ENCODE measurements at places on chromosomes 2 and 18.

DNA sequence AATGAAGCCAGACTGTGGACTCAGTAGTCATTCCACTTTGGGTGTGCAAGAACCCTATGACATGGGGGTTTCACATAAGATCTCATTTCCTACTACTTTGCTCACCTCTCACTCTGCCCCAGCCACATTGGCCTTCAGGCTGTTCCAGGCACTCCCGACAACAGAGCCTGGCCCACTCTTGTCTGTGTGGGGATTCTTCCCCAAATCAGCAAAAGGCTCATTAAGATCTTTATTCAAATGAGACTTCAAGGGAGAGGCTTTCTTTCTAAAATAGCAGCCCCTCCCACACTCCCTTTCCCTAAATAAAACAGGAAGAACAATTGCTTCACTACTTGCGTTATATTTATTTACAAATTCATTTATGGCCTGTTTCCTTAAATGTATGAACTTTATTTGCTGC, 3.5 kb upstream of the CDC42EP3 start:
- DNase-seq: no peak

DNA sequence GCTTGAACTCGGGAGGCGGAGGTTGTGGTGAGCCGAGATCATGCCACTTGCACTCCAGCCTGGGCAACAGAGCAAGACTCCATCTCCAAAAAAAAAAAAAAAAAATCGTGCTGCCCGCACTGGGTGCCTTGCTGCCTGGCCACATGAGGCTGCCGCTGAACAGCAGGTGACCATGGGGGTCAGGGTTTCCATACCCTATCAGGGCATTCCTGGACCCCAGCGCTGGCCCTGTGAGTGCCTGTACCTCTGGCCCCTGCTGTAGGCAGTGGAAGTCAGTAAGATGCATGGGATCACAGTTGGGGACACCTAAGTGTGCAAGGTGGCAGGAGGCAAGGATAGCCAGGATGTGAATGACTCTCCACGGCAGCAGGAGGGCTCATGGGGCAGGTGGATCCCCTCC, 18.9 kb downstream of the SAG start:
- DNase-seq: no peak

DNA sequence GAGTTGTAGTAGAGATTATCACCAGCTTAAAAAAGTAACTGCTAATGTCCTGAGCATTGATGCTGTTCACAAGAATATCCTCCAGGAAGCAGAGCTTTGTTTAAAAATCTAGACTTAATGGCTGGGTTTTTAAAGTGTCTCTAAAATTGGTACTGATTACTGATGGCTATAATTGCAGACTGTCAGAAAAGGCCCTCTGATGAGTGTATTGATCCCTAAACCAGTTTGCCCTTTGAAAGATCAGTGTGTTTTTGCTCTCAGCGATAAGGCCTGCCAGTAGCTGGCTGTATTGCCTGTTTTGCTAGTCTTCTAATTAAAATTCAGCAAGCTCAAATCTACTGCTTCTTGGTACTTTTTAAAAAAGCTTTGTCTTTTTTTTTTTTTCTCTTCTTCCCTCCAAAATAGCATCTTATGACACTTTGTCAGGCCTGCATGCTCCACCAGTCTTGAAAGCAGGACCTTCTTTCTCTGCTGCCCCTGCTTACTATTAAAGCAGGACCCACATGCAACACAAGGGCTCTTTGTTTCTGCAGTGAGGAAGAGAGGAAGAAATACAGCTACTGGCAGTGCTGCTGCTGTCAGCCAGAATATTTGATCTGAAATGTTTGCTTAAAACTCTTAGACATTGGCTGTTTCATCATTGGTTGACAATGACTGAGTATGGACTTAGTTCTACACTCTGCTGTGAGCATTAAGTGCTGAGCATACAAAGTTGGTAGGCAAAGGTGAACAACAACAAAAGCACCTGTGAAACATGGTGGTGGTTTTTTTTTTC, 1.8 kb downstream of the SEC11C start:
- no peak for DNase-seq

GRCh38 chr18:29979881-29980280, 1062.7 kb downstream of the DSC3 start:
- DNase-seq: no peak

DNA sequence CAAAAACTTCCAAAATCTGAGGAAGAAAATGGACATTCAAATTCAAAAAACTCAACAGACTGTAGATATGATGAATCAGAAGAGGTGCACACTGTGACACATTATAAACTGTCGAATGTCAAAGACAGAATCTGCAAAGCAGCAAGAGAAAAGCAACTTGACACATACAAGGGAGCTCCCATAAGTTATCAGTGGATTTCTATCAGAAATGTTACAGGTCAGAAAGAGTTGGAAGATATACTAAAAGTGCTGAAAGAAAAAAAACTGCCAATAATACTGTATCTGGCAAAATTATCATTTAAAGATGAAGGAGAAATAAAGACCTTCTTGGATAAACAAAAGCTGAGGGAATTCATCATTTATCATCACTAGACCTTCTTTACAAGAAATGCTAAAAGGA, 102.7 kb downstream of the CAMKMT start:
- no peak for DNase-seq

GRCh38 chr2:223464071-223464470, 138.1 kb downstream of the SCG2 start:
- no peak for DNase-seq

- no peak for DNase-seq
These were observed 82.0 kb downstream of the DCDC2C start for GRCh38 chr2:3785220-3785889.

- DNase-seq: no peak
These were observed 835.3 kb downstream of the EPHA4 start for GRCh38 chr2:220736778-220737177.

DNA sequence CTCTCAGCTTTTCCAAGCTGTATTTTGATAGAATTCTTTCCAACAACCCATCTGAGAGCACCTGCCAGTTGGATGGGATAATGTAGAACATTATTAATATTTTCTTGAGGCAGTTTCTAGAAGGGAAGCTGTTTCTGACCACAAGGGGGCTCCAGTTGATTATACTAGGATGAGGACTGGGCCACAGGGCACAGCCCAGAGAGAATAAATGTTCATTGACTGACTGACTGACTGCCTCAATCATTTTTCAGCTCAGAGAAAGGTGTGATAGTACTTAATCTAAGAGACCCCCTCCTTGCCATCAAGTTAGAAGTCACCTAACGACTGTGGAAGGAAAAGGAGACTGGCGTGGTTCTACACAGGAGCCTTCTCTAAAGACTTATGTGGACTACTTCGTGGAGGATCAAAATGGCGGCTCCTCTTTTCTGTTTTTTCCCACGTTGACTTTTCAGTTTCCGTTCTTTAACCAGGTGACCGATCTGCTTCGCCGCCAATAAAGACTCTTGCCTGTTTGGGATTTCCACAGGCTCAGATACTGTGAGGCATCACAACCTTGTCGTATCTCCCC, 31.9 kb upstream of the CREG2 start:
- DNase-seq: no peak

DNA sequence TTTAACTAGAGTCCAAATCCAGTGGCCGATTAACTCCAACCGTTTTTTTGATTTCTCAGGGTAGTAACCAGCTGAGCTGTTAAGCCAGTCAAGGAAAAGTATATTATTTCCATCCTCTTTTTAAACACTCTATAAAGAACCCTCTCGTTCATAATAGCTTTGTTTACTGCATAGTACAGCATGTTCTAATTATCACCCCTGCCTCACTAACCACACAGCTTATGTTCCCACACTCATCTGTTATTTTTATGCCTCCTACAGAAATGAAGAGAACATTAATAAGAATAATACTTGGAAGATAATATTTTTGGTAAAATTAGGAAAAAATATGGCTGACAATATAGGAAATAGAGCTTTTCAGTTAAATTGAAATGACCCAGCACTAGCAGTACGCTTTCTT, 2132.8 kb upstream of the CELF4 start:
- no peak for DNase-seq

GRCh38 chr18:49100226-49100968, 149.6 kb upstream of the SMAD7 start:
- DNase-seq: no peak

GRCh38 chr2:219300022-219300421, 9.2 kb downstream of the PTPRN start:
- no peak for DNase-seq

DNA sequence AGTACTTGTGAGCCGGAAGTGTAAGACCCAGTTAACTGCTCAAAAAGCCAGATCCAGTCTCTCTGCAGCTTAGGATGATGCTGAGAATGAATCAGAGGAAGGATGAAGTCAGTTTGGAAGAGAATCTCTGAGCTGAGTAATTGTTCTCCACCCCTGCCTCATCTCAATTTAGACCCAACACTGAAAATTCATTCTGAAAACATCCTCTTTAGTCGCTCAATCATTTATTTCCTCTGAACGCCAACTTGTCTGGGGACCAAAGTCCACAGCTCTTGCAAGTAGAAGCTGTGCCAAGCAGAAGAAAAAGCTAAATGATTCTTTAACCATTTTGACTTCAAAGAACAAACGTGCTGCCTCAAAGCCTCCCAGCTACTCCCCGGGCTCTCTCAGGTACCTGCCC, 177.1 kb upstream of the KLHL29 start:
- no peak for DNase-seq

DNA sequence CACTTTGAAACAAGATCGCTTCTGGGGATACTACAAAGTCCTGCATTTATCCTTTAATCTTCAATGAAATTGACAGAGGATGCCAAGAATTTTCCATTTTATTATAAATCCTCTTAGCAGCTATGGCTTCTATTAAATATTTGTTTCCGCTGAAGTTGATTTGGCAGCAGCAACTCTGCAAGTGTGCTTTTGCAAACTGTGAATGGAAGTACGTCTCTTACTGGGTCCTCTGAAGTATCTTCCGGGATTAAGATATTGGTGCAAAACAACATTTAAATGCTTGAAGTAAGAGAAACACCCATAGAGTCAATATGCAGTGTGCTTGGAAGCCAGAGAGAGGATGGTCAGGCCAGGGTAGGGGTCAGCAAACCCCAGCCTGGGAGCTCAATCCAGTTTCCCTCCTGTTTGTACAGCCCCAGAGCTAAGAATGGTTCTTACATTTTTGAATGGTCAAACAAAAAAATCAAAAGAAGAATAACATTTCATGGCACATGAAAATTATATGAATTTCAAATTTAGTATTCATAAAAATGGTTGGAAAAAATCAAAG, 13.6 kb downstream of the CCDC68 start:
- DNase-seq: no peak

DNA sequence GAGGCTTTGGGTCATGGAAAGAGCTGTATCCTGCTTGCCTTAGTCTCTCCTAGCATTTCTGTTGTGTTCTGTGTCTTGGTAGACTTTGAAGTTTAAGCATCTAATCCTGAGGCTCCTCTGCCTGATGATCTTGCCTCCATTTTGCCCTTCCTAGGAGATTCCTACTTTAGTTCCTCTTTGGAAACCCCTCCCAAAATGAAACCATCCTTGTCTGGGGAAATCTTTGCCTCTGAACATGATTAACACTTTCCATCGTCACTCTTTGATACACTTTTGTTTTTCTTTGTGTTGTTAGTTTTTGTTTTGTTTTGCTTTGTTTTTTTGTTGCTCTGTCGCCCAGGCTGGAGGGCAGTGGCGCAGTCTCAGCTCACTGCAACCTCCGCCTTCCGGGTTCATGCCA, 9.2 kb downstream of the ATG16L1 start:
- no peak for DNase-seq

- no peak for DNase-seq
These were observed 246.5 kb downstream of the GALR1 start for GRCh38 chr18:77495982-77496690.

DNA sequence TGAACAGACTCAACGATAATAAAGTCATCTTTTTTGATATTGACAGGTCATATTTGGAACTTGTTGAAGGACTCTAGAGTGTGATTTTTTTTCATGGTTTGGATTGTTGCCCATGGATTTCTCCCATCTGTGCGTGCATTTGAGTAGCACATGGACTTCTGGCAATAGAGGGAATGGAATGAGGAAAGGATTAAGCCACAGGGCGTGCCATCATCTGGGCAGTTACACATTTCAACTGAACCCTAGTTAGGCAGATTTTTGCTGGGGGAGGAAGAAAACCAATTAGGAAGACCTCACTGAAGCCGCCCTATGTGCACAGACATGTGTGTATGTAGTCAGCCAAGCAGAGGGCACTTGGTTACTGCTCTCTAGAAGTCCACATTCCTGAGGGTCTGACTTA, 72.6 kb downstream of the TPGS2 start:
- no peak for DNase-seq

DNA sequence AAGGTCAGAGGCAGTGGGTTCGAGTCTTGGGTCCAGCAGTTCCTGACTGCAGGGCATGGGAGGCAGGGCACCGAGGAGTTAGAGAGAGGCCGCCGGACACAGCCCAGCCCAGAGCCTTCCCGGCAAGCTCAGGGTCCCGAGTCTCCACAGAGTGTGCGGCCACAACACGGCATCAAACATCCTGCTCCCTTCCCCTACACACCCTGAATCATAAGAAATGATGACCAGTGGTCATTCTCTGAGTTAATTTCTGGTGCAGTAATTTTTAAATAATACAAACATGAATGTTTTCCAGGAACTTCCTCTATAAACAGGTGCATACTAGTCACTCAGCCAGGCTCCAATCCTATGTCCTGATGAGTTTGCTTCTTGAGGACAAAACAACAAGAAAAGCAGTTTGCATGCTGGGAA, 118.0 kb downstream of the PXDN start:
- DNase-seq: no peak

- no peak for DNase-seq
These were observed 11.9 kb downstream of the NAPG start for GRCh38 chr18:10537765-10538164.

- DNase-seq: no peak
These were observed 113.8 kb downstream of the KYNU start for GRCh38 chr2:142991295-142991694.

- no peak for DNase-seq
These were observed 303.5 kb upstream of the ZNF804A start for GRCh38 chr2:184294831-184295230.

- no peak for DNase-seq
These were observed 35.3 kb upstream of the CAB39 start for GRCh38 chr2:230677201-230677946.

- no peak for DNase-seq
These were observed 107.7 kb upstream of the SP3 start for GRCh38 chr2:174072857-174073256.

GRCh38 chr2:96342085-96342484, 6.5 kb downstream of the NCAPH start:
- DNase-seq: no peak

DNA sequence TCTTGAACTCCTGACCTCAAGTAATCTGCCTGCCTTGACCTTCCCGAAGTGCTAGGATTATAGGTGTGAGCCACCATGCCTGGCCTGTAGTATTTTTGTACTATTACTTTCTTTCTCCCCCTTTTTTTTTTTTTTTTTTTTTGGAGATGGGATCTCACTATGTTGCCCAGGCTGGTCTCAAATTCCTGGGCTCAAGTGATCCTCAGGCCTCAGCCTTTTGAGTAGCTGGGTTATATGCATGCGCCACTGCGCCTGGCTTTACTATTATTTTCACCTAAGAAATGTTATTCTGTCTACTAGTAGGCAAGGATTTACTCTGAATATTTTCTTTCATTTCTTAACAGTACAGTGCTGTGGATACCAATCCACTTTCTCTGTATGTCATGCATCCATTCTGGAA, 17.4 kb upstream of the ADGRF3 start:
- no peak for DNase-seq
